ENCODE measurements at places on chromosomes 5 and 9.

DNA sequence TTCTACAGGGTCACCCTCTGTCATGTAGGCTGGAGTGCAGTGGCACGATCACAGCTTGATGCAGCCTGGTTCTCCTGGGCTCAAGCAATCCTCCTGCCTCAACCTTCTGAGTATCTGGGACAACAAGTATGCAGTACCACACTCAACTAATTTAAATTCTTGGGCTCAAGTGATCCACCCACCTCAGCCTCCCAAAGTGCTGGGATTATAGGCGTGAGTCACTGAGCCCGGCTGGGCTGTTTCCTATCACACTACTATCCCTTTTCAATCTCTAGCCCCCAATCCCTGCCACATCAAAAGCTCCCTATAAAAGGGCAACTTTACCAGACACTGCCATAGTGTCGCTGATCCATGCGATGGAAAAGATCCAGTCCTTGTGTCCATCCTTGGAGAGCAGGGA lies 20.4 kb downstream of the DCAF12 start:
- no peak for DNase-seq

- DNase-seq, result no peak
Observed at GRCh38 chr9:114034661-114035062, 43.4 kb downstream of the AMBP start.

- no peak for DNase-seq
Observed at GRCh38 chr5:175627739-175628138, 30.1 kb upstream of the HRH2 start.

DNA sequence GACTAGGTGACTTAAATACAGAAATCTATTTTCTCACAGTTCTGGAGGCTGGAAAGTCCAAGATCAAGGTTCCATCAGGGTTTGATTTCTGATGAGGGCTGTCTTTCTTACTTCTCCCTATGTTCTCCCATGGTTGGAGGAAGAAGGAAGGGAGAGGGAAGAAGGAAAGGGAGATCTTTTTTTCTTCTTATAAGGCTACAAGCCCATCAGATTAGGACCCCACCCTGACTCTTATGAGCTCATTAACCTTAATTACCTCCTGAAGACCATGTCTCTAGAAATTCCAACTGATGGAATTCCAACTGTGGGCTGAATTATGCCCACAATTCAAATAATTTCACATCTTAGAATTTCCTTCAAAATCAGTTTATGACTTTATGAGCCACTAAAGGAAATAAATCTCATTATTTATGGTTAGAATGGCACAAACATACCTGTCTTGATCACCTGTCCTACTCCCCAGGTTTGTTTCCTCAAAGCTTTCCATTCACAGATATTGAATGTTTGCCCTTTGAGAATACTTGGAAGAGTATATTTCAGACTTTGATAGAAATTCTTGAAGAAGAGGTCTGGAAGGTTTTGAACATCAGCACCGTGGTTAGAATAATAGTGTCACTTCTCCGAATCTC lies 7.6 kb downstream of the PPWD1 start:
- no peak for DNase-seq
